ENCODE measurements at places on chromosomes 7 and 10.

GRCh38 chr10:90424730-90425129, 433.1 kb downstream of the HTR7 start:
- DNase-seq, result no peak

- DNase-seq, result no peak
Measured at GRCh38 chr7:35691366-35691765, 3.6 kb downstream of the HERPUD2 start.

DNA sequence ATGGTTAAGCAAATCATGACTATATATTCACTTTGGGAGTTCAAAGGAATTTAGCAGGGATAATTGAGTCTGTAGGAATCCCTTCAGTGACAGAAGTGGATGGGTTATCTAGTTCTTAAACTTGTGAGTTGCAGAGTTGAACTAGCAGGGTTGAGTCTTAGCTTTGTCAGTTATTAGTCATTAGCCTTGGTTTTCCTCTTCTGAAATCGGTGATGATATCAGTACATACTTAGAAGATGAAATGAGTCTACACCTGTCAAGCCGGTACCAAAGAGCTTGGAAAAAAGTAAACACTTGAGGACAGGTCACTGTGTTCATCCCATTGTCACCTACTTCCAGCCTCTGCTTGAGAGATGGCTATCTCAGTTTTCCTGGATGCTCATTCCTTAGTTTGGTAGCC, 73.5 kb downstream of the BUB3 start:
- DNase-seq, result no peak

DNA sequence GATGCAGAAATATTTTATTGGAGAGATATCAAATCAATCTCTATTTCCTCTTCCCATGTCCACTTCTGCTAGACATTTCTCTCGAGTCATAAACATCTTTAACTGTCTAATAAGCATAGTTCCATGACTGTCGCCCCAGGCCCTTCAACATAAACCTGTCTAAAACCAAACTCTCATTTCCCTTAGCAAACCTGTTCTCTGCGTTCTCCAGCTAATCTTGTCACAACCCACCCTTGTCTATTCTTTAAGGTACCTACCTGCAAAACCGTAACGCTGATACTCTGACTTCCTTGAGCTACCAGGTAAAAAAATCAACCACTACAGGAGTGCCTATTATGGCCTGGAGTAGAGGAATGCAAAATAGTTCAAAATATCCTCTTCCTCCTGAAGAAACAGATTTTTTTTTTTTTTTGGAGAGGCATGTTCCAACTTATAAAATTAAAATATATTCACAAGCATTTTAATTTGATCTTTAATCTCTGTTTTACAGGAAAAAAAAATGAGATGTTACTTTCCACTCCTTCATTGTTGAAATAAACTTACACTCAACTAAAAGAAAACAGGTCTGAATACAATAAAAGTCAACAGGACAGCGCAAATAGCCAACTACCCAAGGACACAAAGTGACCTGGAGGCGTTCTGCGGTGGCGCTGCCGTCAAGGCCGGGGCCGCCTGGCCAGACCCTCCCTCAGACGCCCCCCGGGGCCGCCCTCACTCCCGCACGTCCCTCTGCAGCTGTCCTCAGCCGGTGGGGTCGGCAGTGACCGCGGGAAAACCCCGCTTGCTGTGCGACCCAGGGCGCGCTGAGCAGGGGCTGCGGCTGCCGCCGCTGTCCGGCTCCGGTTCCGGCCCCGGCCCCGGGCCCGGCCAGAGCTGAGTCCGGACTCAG, 765 bp downstream of the SLC25A40 start:
- DNase-seq, result no peak

- DNase-seq, result no peak
Measured at GRCh38 chr10:104351061-104351702, 2.5 kb upstream of the CFAP58 start.

- no peak for DNase-seq
Measured at GRCh38 chr7:1814089-1814811, 144.2 kb downstream of the ELFN1 start.

GRCh38 chr7:27670676-27671075, 8.0 kb upstream of the HIBADH start:
- no peak for DNase-seq

DNA sequence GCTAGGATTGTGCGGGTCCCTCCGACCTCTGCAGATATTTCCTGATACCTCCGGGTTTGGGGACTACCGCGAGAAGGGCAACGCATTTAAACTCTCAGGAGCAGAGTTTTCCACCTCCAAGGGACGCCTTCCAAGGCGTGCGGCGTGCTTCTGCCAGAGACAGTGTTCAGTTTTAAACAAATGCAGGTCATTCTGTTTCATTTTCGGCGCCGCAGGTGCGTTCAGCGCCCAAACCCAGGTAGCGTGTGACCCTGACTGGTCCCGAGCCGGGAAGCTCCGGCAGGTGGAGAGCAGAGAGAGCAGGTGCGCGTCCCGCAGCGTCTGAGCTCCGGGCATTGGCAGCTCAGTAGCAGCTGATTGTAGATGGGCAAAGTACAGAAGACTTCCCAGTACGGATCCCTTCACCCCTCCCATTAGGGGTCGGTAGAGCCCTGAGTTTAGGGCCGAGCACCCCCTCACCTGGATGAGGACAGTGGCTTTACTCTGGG, 1.4 kb upstream of the CYP26A1 start:
- DNase-seq, result no peak

- DNase-seq, result no peak
Measured at GRCh38 chr7:123024989-123025758, 29.7 kb upstream of the TAS2R16 start.

- DNase-seq, result no peak
Measured at GRCh38 chr10:82660205-82660604, 785.2 kb downstream of the NRG3 start.

DNA sequence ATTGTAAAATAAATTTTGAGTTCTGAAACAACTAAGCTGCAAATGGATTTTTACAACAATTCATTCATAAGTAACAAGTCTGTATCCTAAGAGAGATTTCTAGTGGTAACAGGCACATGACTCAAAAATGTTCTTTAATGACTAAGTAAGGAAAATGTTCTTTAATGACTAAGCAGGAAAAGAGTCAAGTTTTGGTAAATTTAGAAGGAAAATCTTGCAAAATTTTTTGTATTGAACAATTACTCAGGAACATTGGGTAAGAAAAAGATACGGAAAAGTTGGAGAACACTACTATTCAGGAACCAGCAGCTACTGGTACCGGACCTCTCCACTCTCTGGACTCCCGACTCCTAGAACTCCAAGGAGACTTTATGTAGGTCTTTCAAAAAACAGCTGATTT, 33.5 kb downstream of the HYCC1 start:
- no peak for DNase-seq

DNA sequence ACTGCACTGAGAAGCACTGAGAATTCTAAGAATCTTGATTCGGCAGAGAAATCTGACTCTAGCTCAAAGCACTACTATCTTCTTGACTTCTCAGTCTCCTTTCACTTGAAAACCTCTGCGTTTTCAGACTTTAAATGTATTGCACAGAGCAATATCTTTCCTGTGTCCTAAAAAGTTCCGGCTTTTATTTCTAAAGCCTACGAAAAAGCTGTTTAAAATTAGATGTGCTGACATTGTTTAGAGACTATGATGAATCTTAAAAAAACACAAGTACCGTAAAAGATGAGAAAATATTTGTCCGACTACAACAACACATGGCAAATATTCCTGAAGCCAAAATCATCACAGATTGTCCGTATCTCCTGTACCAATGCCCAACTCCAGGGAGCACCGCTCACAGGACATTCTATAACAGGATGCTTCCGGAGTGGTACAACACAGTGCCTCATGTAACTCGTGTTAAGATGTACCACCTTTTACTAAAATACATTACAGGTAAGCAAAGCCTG, 136.9 kb downstream of the CUBN start:
- no peak for DNase-seq

GRCh38 chr7:152752200-152752912, 7.2 kb upstream of the ACTR3B start:
- DNase-seq, result no peak

DNA sequence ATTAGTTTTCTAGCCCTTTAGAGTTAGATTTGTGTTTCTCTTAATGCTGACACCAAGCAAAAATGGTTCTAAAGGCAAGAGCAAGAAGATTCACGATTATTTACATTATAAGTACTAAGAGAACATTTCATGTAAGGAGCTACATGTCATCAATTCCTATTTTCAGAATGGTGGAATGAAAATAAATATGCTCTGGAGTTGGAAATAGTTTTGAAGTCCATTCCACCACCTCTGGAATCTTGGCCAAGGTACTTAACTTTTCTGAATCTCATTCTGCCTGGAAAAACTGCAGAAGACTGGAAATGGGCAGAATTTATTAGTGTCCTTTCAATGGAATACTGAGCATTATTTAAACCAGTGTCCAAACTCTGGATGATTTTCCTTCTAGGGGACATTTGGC, 125.1 kb upstream of the RAB11FIP2 start:
- no peak for DNase-seq

GRCh38 chr10:95315509-95315908, 24.7 kb upstream of the PDLIM1 start:
- DNase-seq, result no peak

- DNase-seq, result no peak
Measured at GRCh38 chr7:123571684-123572083, 14.1 kb upstream of the NDUFA5 start.

GRCh38 chr7:70098905-70099672, 500.8 kb downstream of the AUTS2 start:
- no peak for DNase-seq

DNA sequence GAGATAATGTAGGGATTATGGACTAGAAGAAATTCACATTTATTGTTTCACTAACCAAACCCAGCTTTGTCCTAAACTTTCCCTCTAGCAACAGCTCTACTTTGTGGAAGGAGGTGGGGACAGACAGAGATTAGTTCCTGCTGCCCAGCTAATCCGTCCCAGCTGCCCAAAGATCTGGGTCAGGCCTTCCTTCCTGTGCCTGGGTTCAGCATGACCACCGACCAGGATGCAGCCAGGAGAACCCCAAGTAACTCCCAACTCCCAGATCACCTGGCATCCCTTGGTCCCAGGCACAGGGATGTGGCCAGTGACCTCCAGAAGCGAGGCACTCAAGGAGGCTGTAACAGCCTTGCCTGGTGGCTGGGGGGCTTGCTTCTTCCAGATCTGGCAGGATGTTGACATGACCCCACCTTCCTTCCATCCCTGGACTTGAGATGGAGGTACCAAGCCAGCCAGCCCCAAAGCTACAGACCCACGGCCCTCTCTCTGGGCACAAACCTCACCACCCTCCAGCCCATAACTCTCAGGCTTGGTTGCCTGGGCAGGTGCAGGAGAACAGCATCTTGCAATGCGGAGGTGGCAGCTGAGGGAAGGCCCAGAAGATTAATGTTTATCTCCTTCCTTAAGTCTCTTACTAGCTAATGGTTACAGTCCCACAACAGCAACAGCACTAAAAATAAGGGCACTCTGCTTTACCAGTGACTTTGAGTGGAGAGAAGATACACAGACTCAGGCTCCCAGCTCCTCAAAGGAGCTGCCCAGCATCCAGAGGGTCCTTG, 11.1 kb downstream of the CAMK2G start:
- DNase-seq, result no peak

GRCh38 chr7:40535678-40536077, 400.9 kb downstream of the SUGCT start:
- DNase-seq, result no peak

DNA sequence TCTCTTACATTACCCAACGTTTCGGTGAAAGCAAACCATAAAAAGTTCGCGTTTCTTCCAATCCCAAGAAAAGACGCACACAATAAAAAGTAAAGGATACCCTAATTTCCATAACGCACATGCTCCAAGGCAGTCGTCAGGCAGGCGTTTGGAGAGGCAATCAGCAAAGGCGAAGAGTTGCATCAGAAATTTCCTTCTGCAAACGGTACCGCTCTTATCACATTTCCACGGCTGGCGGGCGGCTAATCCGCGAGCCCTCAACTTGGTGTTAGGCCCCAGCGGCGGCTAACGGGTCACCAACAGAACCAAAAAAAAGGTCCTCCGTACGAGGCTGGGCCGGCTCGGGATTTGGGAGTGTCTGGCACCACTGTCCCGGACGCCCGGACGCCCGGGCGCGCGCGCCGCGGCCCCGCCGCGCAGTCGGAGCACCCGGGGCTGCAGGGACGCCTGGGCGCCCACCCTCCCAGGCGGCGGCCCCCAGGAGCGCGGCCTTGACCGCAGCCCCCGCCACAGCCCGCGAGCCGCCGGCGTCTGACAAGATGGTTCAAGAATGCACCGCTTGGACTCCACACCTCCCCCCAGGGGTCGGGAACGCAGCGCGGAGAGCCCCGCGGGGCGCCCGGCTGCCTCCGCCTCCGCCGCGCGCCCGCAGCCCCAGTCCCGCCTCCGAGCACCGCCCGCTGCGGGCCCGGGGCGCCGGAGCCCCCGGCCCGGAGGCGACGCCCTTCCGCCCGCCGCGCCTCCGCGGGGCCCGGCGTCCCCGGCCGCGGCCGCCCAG, 9.8 kb upstream of the GRB10 start:
- no peak for DNase-seq

- DNase-seq, result no peak
Measured at GRCh38 chr10:107230887-107231286, 66.4 kb upstream of the SORCS1 start.

- DNase-seq, result no peak
Measured at GRCh38 chr10:130179640-130180039, 43.4 kb downstream of the GLRX3 start.

- DNase-seq, result no peak
Measured at GRCh38 chr10:35639728-35640401, 2.2 kb downstream of the FZD8 start.

DNA sequence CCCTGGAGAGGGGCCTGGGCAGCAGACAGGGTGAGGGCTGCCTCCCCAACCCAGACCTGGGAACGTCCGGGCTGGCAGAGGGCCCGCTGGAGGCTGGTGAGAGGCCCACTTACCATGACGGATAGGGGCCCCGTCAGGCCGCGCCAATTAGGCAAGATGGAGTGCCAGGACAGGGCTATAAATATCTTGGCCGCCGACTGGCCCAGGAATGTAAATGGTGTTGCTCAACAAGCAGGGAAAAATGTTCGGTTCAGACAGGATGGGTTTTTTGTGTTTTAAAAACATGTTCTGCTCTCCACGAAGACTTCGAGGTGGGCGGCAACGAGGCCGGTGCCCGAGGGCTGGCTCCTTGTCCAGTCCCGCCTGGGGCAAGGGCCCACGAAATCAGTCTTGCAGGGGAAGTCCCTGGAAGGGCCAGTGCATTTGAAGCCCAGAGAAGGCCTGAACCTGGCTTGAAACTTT, 35.8 kb upstream of the ELN start:
- no peak for DNase-seq

- DNase-seq, result no peak
Measured at GRCh38 chr7:84271543-84271942, 77.0 kb upstream of the SEMA3A start.

GRCh38 chr7:603152-603951, 83.7 kb upstream of the PDGFA start:
- no peak for DNase-seq
